ENCODE measurements at places on chromosomes 5 and 9. TPM values are rescaled to one million over a fixed set of nuclear protein-coding genes. Genes with fewer than 3 reads are reported as not detected.

The CETN3 gene
- 39.4 TPM for total RNA-seq

GRCh38 chr5:115686051-115686737 is 60.4 kb upstream of the TMED7 start:
- no peak overlapping the region for H3K27ac ChIP-seq
- no peak for DNase-seq
- H3K27me3 ChIP-seq: peaks cover 11% of the 10 kb centered on the region

The SLC1A3 gene
- not detected for total RNA-seq

The CCNJL gene
- total RNA-seq: not detected

DNA sequence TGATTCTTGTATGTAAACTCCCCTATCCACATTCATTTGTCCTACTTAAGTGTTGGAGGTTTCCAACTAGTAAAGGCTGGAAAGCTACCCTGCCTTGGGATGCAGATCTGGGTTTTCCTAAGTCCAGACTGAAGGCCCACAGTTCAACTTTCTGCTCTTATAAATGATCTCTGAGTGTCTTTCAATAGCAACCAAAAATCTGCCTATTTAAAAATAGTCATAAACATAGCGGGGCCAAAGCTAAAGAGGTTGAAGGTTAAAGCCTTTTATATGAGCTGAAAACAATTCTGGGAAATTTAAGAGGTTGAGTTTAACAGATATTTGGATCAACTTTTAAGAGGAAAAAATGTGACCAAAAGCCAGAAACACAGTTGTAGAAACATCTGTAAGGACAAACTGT is 87.2 kb downstream of the NTRK2 start:
- peaks cover 2% of the 10 kb centered on the region for H3K36me3 ChIP-seq
- H3K27me3 ChIP-seq: peaks cover 2% of the 10 kb centered on the region
- no peak overlapping the region for H3K27ac ChIP-seq
- H3K4me1 ChIP-seq: peaks cover 45% of the 10 kb centered on the region
- no peak for DNase-seq

DNA sequence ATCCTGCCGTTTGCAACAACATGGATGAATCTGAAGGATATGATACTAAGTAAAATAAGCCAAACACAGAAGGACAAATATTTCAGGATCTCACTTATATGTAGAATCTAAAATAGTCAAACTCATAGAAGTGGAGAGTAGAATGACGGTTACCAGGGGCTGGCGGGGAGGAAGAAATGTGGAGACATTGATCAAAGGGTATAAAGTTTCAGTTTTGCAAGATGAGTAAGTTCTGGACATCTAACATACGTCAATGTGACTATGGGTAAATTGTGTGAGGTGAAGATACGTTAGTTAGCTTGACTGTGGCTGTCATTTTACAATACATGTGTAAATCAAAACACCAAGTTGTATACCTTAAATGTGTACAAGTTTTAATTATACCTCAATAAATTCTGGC is 200.3 kb downstream of the SNX18 start:
- peak overlapping the region; percentile 65 for H3K4me3 ChIP-seq
- peaks cover 2% of the 10 kb centered on the region for H3K27me3 ChIP-seq
- H3K27ac ChIP-seq: peak overlapping the region; percentile 80
- H3K36me3 ChIP-seq: peaks cover 15% of the 10 kb centered on the region
- peaks cover 25% of the 10 kb centered on the region for H3K4me1 ChIP-seq

GRCh38 chr5:36177715-36178523 is 26.0 kb downstream of the SKP2 start:
- peaks cover 68% of the 10 kb centered on the region for H3K36me3 ChIP-seq
- no peak overlapping the region for H3K4me3 ChIP-seq
- no peak for DNase-seq
- H3K27me3 ChIP-seq: no peaks in the 10 kb centered on the region
- no peak overlapping the region for H3K27ac ChIP-seq
- H3K4me1 ChIP-seq: peaks cover 7% of the 10 kb centered on the region

DNA sequence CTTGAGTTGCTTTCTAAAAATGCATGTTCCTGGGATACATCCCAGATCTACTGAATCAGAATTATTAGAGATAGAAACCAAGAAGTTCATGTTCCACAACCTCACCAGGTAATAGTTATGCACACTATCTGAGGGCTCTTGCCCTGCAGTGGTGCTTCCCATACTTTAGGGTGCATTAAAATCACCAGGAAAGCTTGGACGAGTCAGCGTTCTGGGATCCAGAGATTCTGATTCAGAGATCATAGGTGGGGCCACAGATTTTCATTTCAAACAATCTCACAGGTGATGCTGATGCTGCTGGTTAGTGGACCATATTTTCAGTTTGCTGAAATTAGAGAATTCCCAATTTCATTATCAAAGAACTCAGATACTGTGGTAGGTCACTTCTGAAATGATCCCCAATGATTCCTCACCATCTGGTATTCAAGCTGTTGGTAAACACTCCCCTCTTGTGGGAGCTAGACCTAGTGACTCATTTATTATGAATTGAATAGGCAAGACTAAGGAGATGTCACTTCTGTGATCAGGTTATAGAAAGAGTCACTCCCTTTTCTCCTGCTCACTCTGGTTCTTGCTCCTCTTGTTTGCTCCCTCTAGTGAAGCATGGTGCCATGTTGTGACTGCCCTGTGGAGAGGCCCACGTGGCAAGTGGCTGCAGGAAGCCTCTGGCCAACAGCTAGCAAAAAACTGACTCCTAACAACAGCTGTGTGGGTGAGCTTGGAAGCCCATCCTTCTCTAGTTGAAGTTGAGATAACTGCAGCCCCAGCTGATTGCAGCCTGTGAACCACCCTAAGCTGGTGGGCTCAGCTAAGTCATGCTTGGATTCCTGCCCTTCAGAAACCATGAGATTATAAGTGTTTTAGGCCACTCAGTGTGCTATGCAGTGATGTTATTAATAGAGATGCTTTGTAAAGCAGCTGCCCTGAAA is 59.8 kb downstream of the SH3TC2 start:
- no peak overlapping the region for H3K27ac ChIP-seq
- no peak for DNase-seq
- H3K36me3 ChIP-seq: no peaks in the 10 kb centered on the region
- H3K4me1 ChIP-seq: peaks cover 3% of the 10 kb centered on the region
- no peak overlapping the region for H3K4me3 ChIP-seq

GRCh38 chr5:104661256-104661655 is 1098.7 kb upstream of the NUDT12 start:
- DNase-seq: no peak
- H3K4me3 ChIP-seq: no peak overlapping the region
- H3K4me1 ChIP-seq: no peaks in the 10 kb centered on the region
- no peaks in the 10 kb centered on the region for H3K27me3 ChIP-seq
- H3K36me3 ChIP-seq: no peaks in the 10 kb centered on the region
- no peak overlapping the region for H3K27ac ChIP-seq

The LNPEP gene
- total RNA-seq: 39.4 TPM

- no peaks in the 10 kb centered on the region for H3K4me1 ChIP-seq
- H3K27ac ChIP-seq: no peak overlapping the region
- no peaks in the 10 kb centered on the region for H3K27me3 ChIP-seq
Observed at GRCh38 chr9:11319538-11319937, 706.7 kb upstream of the PTPRD start.

GRCh38 chr5:116495786-116496357 is 78.8 kb downstream of the SEMA6A start:
- no peak overlapping the region for H3K27ac ChIP-seq
- no peak overlapping the region for H3K4me3 ChIP-seq
- no peaks in the 10 kb centered on the region for H3K36me3 ChIP-seq

The PCDHB2 gene
- not detected for total RNA-seq
